Hematopoietic multipotent progenitor cell (in vitro differentiated cells): ENCODE measurements at places on chromosomes 4 and X.

GRCh38 chr4:152929888-152930287, 6.2 kb upstream of the FHDC1 start:
- no peak for DNase-seq

DNA sequence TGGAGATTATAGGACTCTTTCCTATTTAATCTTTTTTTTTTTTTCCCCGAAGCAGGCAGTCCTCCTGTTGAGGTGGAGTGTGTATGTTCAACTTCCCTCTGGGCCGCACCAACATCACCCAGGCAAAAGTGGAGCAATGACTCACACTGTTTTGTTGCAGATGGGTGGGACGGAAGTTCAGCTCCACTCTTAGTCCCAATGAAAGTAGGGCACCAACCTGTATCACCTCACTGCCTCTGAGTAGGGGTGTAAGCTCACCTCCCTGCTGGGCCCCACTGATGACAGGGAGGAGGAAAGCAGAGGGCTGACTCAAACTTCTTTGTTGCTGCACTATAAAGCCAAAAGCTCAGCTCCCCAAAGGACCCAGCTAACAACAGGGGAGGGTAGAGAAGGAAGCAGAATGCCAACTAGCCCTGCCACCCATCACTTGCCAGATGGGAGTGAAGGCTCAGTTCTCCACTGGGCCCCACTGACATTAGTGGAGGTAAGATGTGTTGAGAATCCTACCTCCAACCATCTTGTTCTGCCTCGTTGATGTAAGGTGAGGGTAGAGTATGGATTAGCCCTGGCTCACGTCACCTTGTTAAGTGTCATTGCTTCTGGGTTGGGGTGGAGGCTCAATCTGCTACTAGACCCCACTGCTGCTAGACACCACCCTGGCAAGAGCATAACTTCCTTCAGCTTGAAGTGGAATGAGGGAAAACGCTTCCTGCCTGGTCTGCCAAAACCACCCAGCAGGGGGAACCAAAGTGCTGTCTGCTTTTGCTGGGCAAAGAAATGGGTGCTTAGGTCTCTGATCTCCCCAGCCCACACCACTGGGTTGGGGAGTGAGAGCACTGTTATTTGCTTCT, 14.1 kb downstream of the RPS6KA3 start:
- DNase-seq, result peak; percentile 26

DNA sequence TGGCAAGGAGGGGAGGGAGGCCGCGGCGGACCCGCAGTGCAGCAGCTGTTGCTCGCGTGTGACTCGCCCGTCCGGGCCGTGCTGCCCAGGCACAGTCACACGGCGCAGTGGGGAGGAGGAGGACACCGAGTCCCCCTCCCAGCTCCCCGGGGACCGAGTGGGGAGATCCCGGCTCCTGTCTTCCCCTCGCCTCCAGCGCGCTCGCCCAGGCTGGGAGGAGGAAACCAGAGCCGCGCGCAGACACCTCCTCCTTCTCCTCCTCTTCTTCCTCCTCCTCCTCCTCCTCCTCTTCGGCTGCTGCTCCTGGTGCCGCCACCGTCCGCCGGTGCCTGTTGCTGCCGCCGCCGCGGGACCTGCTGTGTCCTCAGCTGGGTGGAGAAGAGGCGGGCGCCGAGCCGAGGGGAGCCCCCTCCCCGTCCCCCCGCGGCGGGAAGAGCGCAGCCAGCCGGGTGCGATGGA, at the start of gene TBC1D1:
Gene TBC1D1, plus strand, starts transcription at position 284 of the 459 bp plus-strand sequence. CDS start 11,012 bp downstream, outside the sequence.
- peak; percentile 37 for DNase-seq

- DNase-seq, result no peak
Measured at GRCh38 chr4:108492816-108493595, 127.4 kb upstream of the RPL34 start.

DNA sequence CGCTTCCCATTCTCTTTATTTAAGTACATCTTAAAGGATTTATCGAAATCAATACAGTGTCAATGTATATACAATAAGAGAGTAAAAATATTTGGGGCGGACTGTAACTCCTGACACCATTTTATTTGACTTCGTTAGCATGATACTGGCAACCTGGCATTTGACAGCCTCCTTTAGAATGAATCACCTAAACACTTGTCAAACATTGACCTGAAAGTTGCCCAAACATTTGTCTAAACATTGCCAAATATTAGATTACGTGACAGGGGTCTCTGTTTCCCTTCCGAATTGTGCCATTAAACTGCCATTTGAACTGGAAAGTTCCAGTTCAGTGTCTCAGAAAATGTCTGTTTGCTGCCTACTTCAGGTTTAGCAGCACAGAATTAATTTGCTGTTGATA, 20.8 kb upstream of the FAM9A start:
- DNase-seq, result no peak
